Myocyte (in vitro differentiated cells): ENCODE measurements at places on chromosomes 2 and 18.

DNA sequence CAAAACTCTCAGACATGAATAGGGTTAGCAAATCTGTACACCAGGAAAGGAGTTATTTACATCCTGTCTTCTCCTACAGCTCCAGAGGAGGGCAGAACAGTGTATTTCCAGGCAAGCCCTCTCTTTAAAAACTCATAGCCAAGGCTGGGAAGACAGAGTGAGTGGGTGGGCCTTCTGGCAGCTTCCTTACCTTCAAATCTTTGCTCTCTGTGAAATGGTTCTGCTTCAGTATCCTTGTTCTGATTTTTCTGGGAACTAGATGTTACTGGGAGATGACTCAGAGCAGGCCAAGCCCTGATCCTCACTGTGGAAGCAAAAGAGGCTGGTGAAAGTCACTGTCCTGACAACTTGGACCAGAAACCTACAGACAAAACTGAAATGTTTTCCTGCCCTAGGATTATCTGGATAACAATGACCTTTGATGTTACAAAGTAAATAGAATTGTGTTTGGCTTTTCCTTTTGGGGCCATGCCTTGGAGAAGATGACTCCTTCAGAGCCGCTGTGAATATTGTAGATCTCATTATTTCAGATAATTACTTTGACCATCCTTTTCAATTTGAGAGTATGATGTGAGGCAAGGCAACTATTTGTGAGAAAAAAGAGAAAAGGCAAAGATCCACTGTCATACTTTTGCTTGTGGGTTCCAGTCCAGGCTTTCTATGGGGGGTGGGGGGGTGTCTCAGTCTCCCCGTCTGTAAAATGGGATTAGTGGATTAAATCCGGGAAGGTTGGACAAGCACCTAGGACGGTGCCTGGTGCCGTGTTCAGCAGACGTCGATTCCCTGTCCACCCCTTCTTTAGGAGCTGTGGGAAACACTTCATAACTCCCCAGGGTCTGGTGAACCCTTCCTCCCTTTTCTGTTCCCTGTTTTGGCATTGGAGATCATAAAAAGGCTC lies 644 bp upstream of the QPCT start:
- peak; percentile 31 for DNase-seq

GRCh38 chr2:168469281-168469988 lies 13.4 kb downstream of the CERS6 start:
- no peak for DNase-seq

DNA sequence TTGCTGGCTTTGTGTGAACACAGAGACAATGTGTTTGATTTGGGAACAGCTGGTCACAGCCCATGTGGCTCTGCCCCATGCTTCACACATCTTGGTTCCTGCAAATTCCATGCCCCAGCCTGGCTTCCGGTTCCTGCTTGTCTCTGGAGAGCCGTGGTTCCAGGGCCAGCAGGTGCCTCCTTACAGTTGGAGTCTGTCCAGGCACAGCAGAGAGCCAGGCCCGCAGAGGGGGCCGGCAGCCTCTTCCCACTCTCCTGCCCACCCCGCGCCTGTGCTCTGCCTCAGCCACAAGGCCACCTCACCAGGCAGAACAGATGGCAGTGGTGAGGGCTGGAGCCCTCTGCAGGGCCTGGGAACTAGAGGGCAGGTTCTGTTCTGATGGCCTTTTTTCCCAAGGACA lies 81.5 kb downstream of the LDLRAD4 start:
- DNase-seq: peak; percentile 27

- DNase-seq: no peak
Observed at GRCh38 chr2:52857722-52858121, 909.9 kb upstream of the CHAC2 start.

DNA sequence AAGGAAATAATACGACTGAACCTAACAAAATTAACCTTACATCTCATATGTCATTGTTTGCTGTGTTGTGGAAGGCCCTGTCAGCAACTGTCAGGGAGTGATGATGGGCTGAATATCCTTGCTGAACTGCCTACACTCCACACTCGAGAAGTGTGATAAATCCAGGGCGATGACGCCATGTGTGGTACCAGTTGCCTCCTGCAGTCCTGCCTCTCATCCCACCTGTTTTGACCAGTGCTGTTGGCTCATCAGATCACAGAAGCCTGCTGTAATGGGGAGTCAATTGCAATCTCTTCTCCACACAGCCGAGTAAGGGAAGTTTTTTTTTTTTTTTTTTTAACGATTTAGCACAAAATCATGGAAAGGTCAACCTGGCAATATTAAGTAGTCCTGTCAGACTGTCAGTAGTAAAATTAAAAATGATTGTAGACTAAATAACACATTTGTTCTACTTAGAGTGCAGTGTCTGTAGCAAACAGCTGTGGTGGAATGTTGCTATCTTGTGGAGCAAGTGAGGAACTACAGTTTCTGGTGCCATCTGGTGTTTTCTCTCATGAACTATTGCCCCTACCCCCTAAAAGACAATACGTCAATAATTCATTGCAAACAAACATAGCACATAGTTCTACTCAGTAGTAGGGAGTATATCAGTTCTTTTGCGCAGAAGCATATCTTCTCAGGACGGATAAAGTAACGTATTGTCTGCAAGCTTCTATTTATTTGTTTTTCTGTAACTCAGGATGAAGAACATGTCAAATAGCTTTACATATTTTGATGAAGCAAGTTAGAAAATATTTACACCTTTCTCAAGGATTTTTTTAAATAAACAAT lies 347.6 kb downstream of the CTNNA2 start:
- peak; percentile 23 for DNase-seq

GRCh38 chr2:55883829-55884228 lies 39.8 kb downstream of the EFEMP1 start:
- no peak for DNase-seq

- peak; percentile 66 for DNase-seq
Observed at GRCh38 chr2:20568501-20569463, 82.1 kb downstream of the HS1BP3 start.

DNA sequence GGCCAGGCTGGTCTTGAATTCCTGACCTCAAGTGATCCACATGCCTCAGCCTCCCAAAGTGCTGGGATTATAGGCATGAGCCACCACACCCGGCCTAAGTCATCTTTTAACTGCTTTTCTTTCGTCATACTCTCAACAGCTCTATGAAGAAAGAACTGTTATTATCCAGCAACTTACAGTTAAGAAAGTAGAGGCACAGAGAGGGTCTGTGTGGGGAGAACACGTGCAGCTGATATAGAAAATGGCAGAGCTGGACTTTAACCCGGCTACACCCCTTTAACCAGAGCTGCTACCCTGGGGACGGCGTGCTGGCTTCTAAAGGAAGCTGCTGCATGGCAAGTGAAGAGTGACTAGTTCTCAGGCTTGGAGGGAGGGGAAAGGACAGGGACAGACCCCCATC lies 25.5 kb downstream of the IGFBP2 start:
- no peak for DNase-seq

- peak; percentile 83 for DNase-seq
Observed at GRCh38 chr18:44601447-44601846, 79.2 kb upstream of the SETBP1 start.

GRCh38 chr18:63213936-63214671 lies 105.5 kb downstream of the BCL2 start:
- DNase-seq: no peak

- DNase-seq: peak; percentile 80
Observed at GRCh38 chr2:174051741-174052583, 86.8 kb upstream of the SP3 start.

- DNase-seq: no peak
Observed at GRCh38 chr2:62344472-62344871, 148.6 kb downstream of the B3GNT2 start.

DNA sequence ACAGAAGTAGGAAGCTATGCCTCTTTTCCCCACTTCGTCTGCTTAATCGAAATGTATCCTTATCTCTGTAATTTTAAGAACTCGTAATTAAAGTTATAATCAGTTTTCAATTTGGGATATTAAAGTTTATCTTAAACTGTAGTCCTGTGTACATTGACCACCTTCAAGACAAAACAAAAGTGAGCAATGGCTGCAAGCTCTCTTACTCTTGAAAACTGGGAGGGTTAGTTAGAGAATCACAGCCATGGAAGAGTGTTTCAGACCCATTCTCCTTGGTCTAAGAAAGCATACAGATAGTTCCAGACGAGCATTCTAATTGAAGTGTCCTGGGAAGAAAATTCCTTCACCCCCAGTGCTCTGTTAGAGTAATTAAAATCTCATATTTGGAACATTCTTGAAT lies 2.0 kb downstream of the KCMF1 start:
- no peak for DNase-seq

GRCh38 chr2:135820003-135820618 lies 16.9 kb downstream of the LCT start:
- DNase-seq: peak; percentile 67

DNA sequence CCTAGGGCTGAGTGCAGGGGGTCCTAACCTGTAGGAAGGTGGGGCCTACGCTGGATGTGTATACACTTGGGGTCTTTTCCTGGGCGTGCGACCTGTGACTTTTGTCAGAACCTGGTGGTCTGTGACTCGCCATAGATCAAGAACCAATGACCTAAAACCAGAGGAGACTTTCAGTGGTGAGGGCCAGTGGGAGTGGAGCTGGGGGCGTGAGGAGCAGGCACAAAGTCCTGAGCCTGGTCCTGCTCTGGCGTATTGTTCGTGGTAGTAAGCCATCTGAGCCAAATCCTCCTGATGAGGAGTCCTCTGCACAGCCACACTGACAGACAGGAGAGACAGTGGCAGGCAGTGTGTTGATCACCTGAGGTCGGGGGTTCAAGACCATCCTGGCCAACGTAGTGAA lies 8.9 kb downstream of the INPP4A start:
- DNase-seq: no peak

- no peak for DNase-seq
Observed at GRCh38 chr18:10365021-10365500, 89.4 kb upstream of the APCDD1 start.

DNA sequence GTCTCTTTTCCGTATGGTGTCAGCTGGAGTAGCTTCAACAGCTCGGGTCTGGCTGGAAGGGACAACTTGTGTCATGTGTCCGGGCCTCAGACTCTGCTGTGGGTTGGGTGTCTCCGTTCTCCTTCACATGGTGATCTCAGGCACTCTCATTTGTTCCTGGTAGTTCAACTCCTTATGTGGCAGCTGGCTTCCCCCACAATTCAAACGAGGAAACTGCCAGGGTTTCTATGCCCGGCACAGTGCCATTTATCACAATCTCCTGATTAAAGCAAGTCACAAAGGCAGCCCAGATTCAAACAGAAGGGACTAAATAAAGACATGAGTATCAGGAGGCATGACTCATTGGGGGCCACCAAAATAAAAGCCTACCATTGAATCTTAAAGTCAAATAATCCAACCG lies 22.7 kb downstream of the MRO start:
- DNase-seq: peak; percentile 9

GRCh38 chr2:125371867-125372266 lies 1284.1 kb upstream of the GYPC start:
- DNase-seq: no peak

GRCh38 chr2:120738786-120739437 lies 3.2 kb downstream of the GLI2 start:
- DNase-seq: no peak
